Activated CD4-positive, alpha-beta T cell treated with anti-CD3 and anti-CD28 coated beads for 24 hours (primary cell): ENCODE measurements at places on chromosomes 3 and 15.

DNA sequence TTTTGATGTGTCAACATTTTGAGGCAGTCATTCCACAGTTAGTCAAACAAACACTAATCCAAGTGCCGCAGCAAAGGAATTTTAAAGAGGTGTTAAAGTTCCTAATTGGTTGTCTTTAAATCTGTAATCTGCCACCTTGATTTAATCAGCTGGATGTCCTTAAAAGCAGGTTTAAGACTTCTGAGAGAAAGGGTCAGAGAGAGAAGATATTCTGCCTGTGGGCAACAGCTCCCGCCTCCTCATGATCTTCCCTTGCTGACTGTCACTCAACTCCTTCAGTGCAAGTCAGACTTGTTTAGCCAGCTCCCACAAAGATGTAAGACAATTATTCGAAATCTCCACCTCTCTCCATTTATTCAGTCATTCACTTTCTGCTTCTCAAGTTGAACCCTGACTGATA, 92.6 kb upstream of the MYRIP start:
- no peak for DNase-seq

- no peak for DNase-seq
Observed at GRCh38 chr15:61831505-61831921, 228.7 kb downstream of the VPS13C start.

DNA sequence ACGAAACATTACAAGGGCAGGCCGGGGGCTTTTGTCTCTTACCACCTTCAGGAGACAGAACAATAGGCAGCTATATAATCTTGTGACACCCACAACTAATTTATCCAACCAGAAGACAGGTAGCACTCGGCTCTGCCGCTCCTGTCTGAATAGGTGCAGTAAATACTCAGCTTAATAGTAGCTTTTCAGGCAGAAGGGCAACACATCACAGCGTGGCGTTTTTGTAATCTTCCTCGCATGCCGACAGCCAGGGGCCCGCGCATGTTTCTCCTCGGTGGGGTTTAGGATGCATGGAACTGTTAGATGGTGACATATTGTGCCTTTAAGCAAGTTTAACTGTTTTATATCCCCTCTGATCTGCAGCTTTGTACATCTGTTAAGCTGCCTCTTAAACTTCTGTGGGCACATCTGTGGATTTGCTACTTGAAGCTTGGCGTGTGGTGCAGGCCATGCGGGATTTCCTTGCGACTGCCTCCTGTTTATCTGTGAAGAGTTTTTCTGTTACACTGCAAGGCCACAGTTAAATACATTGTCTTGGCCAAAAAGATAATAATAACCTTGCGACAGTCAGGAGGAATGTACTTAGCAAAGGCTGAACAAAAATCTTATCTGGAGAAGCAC, 123.2 kb upstream of the BNIP2 start:
- DNase-seq = no peak

DNA sequence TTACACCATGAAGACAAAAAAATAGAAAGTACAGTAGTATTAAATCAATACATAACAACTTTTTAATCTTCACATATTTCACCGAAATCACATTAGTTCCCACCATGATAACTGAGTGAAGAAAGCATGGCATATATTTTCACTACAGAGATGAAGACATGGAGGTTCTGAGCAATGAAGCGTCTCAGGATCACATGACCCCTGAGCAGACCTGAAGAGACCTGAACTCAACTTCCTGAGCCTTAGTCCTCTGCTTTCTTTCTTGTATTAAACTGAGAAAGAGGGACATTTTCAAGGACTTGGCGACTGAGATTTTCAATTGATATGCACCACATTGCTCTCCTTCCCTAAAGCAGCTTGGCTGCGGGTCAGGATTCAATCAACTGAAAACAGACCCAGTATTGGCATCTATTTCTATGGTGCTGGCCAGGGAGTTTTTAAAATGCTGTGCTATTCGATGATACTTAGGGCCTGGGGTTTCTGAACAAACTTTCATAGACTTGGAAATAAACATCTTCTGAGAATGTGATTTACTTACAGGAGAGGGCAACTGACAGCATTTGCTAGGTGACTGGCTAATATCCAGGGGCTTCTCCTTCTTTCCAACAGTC, 165.1 kb downstream of the LSAMP start:
- DNase-seq = no peak

GRCh38 chr15:49621401-49621811, 558 bp downstream of the DTWD1 start:
- DNase-seq = no peak

DNA sequence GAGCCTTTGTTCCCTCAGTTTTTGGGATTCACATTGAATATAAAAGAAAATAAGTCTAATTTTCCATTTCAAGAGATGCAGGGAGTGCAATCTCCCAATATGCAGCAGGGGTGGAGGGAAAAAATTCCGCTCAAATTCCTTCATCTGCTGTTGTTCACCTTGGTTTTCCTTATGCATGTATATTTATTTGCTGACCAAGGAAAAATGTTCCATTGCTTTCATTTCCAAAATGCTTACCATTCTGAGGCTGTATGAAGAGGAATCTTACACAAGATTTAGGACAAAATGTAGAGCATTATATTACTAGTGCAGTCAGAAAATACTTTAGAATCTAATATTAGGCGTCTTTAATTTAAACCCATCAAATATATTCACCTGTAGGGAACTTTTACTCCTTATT, 863.9 kb downstream of the EPHA3 start:
- DNase-seq = no peak

GRCh38 chr3:127822682-127823425, 539 bp upstream of the MGLL start:
- no peak for DNase-seq

- DNase-seq = no peak
Observed at GRCh38 chr3:176785171-176785570, 412.1 kb downstream of the TBL1XR1 start.

DNA sequence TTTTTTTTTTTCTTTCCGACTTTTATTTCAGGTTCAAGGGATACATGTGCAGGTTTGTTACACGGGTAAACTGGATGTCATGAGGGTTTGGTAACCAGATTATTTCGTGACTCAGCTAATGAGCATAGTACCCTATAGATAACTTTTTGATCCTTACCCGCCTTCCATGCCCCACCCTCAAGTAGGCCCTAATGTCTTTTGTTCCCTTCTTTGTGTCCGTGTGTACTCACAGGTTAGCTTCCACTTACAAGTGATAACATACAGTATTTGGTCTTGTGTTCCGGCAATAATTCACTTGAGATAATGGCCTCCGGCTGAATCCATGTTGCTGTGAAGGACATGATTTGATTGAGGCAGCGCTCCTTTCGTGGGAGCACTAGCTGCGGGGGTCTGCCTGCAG, 402.8 kb upstream of the SGO1 start:
- no peak for DNase-seq

DNA sequence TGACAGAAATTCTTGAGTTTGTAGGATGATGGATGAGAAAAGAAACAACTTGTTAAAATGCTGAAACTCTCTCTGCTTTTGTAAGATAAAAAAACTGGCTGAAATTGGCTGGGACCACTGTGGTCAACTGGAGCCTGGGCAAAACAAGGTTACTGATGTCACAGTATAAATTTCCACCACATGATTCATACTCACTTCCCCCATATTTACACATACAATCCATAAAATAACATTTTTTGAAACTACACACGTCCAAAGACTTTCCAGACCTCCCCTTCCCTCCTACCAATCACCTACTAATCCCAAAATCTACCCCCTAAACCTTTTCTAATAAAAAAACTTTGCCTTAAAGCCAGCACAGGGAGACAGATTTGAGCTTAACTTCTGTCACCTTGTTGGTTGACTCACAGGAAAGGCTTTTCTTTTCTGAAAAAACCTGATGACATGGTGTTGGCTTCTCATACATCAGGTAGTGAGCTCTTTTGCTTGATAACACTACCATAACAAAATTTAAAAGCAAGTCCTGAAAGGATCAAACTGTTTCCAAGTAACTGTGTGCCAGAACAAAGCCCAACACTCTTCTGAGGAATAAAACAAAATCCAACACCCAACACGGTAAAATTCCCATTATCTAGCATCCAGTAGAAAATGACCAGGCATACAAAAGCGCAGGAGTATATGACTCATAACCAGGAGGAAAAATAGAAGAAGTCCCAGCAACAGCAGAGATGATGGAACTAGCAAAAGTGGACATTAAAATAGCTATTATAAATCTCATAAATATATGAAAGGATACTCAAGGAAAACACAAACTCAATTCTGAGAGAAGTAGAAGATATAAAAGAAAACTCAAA, 87.3 kb upstream of the SNRK start:
- DNase-seq = no peak

DNA sequence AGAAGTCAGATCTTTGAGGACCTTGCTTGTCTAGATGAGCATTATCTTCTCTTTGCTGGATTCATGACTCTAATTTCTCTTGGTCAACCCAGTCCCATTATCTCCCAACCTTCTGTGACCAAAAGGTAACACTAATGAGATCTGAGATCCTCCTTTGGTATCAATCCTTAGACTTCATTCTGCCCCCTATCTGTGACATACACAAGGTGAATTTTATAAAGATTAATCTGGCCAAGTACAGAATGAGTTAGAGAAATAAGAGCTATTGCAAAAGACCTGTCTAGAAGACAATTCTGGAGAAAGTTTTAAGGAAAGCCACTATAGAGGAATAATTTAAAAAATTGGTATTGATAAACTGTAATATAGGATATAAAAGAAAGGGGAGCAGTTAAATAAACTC, 113.8 kb upstream of the KCNMB2 start:
- no peak for DNase-seq

- peak; percentile 56 for DNase-seq
Observed at GRCh38 chr3:98556164-98557130, 24.7 kb downstream of the GPR15 start.

- no peak for DNase-seq
Observed at GRCh38 chr3:51390246-51391074, 625 bp upstream of the RBM15B start.

- DNase-seq = no peak
Observed at GRCh38 chr3:107208100-107208499, 169.1 kb upstream of the CCDC54 start.

DNA sequence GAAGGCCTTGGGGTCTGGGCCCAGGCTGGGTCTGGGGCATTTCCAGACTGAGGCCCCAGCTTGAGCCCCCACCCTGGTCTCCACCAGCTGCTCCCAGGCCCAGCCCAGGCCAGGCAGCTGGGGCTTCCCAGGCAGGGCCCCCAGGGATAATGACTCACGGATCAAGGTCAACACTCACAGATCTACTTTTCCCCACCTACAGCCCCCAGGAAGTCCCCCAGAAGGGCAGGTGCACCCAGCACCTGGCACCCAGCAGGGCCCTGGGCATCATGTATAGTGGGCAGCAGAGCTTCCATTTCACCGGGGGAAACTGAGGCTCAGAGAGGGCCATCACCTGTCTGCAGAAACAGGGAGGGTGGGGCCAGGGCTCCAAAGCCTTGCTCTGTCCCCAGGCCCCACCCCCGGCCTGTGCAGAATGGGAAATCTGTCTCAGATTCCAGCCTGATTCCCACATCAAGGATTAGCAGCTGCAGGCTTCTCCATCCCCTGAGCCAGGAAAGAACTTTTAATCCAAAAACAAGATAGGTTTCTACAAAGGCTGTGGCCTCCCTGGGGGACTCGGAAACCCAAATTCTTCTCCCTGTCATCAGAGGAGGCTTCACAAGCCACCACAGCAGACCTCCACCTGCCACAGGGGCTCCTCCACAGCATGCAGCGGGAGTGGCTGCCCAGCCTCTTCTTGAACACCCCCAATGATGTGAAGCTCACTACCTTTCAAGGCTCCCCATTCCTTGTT, 49.8 kb downstream of the IQSEC1 start:
- DNase-seq = no peak

DNA sequence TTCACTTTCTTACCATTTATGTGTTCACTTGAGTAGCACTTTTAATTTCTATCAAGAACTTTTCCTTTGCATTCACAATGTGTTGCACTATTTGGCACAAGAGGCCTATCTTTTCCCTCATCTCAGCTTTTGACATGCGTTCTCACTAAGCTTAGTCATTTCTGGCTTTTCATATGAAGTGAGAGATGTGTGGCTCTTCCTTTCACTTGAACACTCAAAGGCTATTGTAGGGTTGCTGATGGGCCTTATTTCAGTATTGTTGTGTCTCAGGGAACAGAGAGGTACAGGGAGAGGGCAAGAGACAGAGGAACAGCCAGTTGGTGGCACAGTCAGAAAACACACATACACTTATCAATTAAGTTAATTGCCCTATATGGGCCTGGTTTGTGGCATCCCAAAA, 127.4 kb upstream of the MLF1 start:
- DNase-seq = no peak

GRCh38 chr3:30608598-30608947, 2.2 kb downstream of the TGFBR2 start:
- no peak for DNase-seq

DNA sequence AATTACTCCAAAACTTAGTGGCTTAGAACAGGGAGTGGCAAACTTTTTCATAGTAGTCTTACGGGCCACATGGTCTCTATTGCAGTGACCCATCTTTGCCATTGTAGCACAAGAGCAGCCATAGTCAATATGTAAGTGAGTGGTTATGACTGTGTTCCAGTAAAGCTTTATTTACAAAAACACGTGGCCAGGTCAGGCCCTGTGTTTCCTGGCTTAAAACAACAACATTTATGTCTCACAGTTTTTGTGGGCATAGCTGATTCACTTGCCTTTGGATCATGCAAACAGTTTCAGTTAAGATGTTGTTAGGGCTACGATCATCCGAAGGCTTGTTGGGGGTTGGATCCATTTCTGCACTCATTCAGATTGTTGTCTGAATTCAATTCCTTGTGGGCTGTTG, 103.8 kb downstream of the CHCHD6 start:
- no peak for DNase-seq

DNA sequence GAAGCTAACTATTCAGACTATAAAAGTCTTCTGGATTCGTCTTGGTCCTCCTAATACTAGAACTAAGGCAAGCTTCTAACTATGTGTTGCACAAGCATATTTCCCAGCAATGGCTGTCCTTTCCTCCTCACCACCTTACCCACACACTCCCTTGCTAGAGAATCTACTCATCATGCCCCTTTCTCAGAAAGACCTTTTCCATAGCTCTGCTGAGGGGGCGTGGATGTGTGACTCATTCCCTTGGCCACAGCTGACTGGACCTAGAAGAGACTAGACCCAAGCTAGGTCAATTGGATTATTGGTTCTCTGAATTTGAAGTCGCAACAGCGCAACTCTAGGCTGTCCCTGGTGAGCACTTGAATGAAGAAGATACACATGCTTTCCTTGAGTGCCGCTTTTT, 47.1 kb downstream of the ERC2 start:
- no peak for DNase-seq

- DNase-seq = no peak
Observed at GRCh38 chr15:70541511-70541910, 221.8 kb downstream of the UACA start.

GRCh38 chr3:71865727-71866126, 80.8 kb upstream of the PROK2 start:
- DNase-seq = no peak

DNA sequence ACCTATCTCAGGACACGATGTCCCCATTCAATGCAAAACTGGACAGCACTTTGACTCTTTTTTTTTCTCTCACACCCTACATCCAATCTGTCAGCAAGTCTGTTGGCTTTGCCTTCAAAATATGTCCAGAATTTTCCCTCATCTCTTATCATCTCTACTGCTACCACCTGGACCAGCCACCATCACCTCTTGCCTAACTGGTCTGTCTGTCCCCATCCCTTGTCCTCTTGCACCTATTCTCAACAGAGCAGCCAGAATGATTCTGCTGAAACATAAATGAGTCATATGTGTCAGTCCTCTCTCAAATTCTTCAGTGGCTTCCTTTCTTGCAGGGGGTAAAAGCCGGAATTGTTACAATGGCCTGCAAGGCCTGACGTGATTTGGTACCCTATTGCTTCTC, 105.8 kb downstream of the CYP19A1 start:
- no peak for DNase-seq

GRCh38 chr3:115698851-115699591, 75.7 kb downstream of the GAP43 start:
- DNase-seq = no peak
